ENCODE measurements at places on chromosomes 16 and 17.

DNA sequence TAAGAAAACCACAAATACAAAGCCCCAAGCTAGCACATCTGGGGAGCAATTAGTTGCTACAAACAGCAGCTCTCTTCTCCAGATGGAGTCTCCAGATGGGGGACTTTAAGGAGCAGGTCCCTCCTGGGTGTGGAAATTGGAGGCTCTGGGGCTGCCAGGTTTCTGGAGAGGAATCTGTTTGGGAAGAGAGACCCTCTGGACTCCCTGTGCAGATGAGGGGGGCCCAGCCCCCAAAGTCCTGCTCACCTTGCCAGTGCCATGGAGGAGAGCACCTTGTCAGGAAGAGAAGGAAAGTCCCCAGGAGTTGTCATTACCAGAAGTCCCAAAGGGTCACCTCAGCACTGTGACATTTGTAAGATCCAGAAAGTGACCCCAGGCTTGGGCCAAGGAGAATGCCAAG, 14.8 kb downstream of the TEKT5 start:
- DNase-seq: no peak

DNA sequence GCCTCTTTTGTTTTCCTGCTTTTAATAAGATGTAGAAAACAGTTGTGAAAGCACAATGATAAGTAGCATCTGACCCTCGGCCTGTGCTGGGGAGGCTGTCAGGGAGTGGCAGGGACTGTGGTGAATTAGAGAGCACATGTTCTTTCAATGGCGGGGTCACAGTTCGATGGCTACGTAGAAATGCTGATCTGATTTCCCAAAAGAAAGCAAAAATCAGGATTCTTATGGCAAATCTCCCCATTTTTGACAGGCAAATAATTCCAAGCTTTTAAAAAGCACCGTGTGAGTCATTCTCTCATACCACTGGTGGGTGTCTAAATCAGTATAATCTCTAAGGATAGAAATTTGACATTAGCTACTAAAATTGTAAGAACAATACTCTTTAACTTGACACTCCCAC, 4.2 kb upstream of the MAPK7 start:
- no peak for DNase-seq

- no peak for DNase-seq
These were observed 7.6 kb upstream of the CBFB start for GRCh38 chr16:67021321-67021720.

GRCh38 chr17:6779411-6779810, 3.4 kb downstream of the FBXO39 start:
- no peak for DNase-seq

- no peak for DNase-seq
These were observed 112.6 kb downstream of the IRF8 start for GRCh38 chr16:86011532-86011931.

GRCh38 chr17:5832886-5833285, 237.3 kb upstream of the WSCD1 start:
- peak; percentile 99 for DNase-seq

DNA sequence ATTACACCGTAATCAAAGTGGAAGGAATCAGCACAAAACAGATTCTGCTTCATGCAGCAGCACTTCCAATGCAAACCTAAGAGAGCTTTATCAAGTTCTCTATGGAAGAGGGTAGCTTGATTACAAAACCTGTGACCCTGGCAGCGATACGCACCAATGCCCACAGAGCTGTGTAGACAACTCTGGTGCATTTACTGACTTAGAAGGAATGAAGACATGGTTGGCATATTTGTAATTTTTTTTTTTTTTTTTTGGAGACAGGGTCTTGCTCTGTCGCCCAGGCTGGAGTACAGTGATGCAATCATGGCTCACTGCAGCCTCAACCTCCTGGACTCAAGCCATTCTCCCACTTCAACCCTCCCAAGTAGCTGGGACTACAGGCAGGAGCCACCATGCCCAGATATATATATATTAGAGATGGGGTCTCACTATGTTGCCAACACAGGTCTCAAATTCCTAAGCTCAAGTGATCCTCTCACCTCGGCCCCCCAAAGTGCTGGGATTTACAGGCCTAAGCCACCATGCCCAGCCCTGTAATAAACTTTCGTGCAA, 49.4 kb downstream of the XPO6 start:
- DNase-seq: no peak

DNA sequence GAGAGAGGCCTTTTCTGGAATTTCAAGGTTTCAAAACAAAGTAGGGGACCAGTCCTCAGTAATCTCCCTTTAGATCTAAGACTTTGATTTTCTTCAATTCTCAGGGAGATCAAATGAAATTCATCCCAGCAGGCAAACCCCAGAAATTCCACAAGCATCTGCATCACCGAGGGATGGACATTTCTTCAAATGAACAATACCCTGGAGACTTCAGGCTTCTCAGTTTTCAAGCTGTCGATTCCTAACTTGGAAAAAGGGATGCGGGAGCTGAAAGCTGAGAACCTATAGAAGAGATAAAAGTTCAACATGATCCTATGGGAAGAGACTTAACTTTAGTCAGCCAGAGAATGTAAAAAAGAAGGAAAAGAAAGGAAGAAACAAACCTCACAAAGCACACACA, 296.9 kb upstream of the CDH5 start:
- DNase-seq: no peak

DNA sequence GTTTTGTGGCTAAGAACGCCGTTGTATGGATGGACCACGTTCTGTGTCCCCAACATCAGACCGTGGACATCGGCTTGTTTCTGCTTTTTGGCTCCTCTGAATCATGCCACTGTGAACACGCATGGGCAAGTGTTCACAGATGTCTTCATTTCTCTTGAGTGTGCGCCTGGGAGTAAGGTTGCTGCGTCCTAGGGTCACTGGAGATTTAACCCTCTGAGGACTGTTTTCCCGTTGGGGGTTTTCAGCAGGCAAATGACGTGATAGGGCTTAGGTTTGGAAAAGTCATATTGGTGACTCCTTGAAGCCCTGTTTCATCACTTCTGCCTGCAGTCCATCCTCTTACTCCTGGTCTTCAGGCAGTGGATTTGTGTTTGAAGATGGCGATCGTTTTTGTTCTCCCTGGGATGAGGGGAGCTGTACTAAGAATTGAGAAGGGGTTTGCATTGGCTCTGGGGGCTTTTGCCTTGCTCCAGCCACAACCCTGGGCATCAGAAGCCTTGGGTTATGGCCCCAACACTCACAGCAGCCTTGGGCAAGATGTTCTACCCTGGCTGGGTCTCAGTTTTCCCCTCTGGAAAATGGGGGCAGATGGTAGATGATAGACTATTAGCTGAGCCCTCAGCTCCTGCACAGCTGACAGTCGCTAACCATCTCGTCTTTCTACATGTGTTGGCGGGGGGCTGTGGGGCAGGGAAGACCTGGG, 67.2 kb upstream of the CIBAR2 start:
- DNase-seq: no peak

DNA sequence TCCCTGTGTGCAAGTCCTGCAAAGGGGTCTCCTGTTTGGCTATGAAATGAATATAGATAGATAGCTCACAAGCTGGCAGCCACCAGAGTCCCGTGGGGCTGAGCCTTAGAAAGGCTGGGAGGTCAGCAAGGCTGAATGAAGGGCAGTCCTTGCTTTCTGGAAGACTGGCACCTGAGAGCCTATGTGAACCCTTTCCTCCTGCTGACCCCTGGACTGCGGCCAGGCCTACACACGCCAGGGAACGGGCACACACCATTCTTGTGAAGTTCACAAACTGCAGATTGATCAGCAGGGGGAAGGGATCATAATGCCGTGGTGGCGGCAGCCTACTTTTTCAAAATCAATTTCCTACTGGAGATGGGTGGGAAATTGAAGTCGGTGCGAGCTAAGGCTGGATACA, 985 bp upstream of the C17orf107 start:
- DNase-seq: no peak

GRCh38 chr17:50018909-50019308, 23.9 kb upstream of the DLX3 start:
- no peak for DNase-seq

- DNase-seq: no peak
These were observed 55.3 kb downstream of the CCDC57 start for GRCh38 chr17:82157046-82158035.

- peak; percentile 12 for DNase-seq
These were observed 22.7 kb upstream of the CD300E start for GRCh38 chr17:74646231-74646630.

DNA sequence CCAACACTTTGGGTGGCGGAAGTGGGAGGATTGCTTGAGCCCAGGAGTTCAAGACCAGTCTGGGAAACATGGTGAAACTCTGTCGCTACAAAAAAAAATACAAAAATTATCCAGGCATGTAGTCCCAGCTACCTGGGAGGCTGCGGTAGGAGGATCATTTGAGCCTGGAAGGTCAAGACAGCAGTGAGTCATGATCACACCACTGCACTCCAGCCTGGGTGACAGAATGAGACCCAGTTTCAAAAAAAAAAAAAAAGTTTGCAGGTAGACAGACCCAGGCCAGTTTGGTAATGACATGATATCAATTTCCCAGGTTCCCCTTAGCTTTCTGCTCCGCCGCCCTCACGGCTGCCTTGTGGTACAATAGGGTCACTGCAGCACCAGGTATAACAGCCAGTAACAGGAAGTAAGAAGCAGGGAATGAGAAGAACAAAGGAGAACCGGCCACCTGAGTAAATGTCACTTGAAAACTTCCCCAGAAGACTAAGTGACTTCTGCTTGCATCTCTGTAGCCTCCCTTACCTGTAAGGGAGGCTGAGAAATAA, 201.2 kb upstream of the HSBP1 start:
- no peak for DNase-seq

GRCh38 chr16:20610211-20610891, 34.2 kb upstream of the ACSM2B start:
- DNase-seq: peak; percentile 34

DNA sequence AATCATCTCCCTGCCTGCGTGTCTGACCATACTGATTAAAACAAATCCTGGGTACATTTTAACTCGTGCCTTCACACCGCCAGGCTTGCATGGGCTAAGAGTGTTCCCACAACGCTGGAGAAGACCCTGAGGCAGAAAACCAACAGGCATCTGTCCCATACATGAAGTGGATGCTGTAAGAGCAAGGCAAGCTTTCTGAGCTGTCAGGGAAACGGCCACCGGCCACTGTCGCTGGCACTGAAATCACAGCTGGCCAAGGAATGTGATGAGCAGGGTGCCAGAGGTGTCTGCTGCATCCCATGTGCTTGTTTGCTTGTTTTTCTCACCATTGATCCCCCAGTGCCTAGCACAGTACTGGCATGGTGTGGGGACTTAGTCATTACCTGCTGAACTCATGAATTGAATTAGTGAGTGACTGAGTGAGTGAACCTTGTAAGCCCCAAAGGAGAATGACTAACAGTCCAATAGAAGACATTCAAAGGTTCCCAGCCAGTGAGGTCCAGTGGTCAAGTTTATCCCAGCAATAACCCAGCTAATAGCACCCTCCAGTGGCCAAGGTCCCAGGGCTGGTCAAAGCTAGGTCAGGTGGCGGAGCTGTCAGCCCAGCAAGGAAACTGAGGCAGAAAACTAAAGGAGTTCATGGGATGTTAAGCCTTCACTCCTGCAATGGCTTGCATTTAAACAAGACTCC, 92.7 kb upstream of the CDH5 start:
- no peak for DNase-seq

DNA sequence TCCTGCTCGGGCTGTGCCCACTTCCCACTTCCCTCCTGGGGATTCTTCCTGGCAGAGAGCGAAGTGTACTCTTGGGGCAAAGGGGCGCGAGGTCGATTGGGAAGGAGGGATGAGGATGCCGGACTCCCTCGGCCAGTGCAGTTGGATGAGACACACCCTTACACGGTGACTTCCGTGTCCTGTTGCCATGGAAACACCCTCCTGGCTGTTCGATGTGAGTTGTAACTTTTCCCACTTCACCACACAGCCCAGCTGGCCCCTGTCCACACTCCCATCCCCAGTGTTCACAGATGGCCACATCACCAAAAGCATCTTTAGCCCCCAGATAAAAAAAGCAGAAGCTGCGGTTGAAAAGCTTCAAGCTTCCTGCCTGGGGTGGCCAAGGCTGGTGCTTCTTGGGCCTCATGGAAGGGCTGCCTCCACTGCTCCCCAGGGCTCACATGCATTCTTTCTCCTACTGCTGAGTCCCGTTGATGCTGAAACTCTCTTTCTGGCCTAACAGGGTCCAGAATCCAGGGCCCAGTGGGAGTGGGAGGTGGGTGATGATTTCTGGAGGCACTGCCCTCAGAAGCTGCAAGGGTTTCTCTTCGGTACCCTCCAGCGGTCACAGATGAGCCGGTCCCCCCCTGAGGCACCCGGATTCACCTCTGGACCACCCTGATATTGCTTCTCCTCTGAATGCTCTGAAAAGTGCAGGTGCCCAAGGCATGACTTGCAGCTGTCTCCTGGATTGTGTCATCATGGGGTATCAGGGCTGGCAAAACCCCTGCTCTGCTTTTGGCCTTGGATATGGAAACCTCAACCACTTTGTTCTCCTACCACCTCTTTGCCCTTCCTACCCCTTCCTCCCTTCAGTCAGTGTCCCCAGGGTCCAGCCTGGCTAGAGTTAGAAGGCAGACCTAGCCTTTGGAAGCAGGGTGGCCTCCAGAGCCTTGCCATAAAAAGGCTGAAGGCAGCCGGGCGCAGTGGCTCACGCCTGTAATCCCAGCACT, 2.2 kb upstream of the TRAF4 start:
- no peak for DNase-seq

- no peak for DNase-seq
These were observed 153.8 kb downstream of the SNX11 start for GRCh38 chr17:48261297-48261880.

- DNase-seq: no peak
These were observed 253.6 kb downstream of the ZFHX3 start for GRCh38 chr16:72794319-72794718.

- no peak for DNase-seq
These were observed 7.0 kb upstream of the C1QTNF8 start for GRCh38 chr16:1102921-1103635.

- DNase-seq: no peak
These were observed 79.4 kb upstream of the KSR1 start for GRCh38 chr17:27376637-27377547.

- peak; percentile 28 for DNase-seq
These were observed at the start of gene STAT5B for GRCh38 chr17:42276359-42276608. Gene STAT5B (minus strand): TSS chr17:42276391. CDS start chr17:42232127, 44,264 bp downstream.

GRCh38 chr17:66673668-66674276, 161.1 kb upstream of the CACNG5 start:
- DNase-seq: peak; percentile 52

DNA sequence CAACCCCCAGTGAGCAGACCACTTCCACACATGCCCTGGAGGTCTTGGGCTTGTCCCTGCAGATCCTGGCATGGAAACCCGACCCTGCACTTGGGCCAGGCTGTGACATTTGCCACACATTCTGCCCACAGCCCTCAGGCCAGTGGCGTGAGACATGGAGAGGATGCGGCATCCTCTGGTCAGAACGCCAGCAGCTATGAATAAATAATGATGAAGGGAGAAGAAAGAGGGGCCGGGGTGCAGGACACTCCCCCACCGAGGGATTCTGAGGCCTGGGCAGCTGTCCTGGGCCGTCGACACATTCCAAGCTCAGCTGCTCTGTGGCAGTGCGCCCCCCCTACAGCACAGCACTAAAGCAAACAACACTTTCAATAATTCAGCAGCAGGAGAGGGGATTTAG, 148.8 kb downstream of the ENGASE start:
- DNase-seq: no peak
